Activated CD8-positive, alpha-beta T cell treated with anti-CD3 and anti-CD28 coated beads, Interleukin-2, amount 10 ng/mL, durations not matched to agents 7 days and 5 days (primary cell): ENCODE measurements at places on chromosomes 11 and 22. TPM values are rescaled to one million over a fixed set of nuclear protein-coding genes. Genes with fewer than 3 reads are reported as not detected.

- no peaks in the 10 kb centered on the region for H3K27me3 ChIP-seq
- H3K36me3 ChIP-seq: peaks cover 14% of the 10 kb centered on the region
- H3K27ac ChIP-seq: no peak overlapping the region
- no peaks in the 10 kb centered on the region for H3K4me1 ChIP-seq
- no peak overlapping the region for H3K4me3 ChIP-seq
These were observed 161.4 kb downstream of the METTL15 start for GRCh38 chr11:28269586-28269985.

Gene HORMAD2
- total RNA-seq: not detected

Gene TMEM191B
- 0.94 TPM for total RNA-seq

Gene LDHAL6A
- total RNA-seq: not detected

Gene CARNS1
- 4.9 TPM for total RNA-seq

Gene INPP5J
- total RNA-seq: not detected

Gene IGSF22
- total RNA-seq: not detected

Gene LRP4
- total RNA-seq: not detected

Gene EHF
- not detected for total RNA-seq

- no peak for DNase-seq
- no peak overlapping the region for H3K27ac ChIP-seq
- H3K27me3 ChIP-seq: no peaks in the 10 kb centered on the region
- H3K4me3 ChIP-seq: no peak overlapping the region
- H3K4me1 ChIP-seq: no peaks in the 10 kb centered on the region
These were observed 241.8 kb upstream of the ARHGAP42 start for GRCh38 chr11:100445231-100445735.

DNA sequence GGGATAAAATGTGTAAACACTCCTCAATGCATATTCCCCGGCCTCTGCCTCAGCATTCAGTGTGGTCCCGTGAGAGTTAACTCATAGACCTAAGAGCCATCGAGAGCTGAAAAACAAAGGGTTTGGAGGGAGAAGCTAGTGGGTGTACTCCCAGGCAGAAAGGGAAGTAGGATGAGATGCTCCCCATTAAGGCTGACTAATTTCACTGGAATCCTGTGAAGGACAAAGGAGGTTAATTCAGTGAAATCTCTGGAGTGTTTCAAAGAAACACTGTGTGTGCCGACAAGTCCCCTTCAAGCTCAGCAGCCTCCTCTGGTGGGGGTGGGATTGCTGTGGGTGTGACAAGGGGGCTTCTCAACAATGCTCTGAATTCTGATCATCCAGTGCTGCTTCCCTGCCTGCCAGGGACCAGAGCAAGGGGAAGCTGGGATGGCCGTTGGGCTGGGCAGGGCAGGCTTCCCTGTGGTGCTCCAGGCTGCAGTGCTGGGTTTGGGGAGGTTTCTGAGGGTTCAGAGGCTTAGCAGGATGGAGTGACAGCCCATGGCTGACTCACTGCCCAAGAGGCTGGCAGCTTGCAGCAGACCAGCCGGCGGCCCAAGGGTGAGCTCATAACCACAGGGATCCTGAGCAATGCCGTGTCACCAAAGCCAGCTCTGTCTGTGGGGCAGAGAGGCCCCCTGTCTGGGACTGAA is 61.4 kb upstream of the BMAL1 start:
- peaks cover 10% of the 10 kb centered on the region for H3K27me3 ChIP-seq
- H3K27ac ChIP-seq: no peak overlapping the region
- DNase-seq: no peak
- H3K4me3 ChIP-seq: no peak overlapping the region
- peaks cover 3% of the 10 kb centered on the region for H3K4me1 ChIP-seq
- H3K36me3 ChIP-seq: no peaks in the 10 kb centered on the region

DNA sequence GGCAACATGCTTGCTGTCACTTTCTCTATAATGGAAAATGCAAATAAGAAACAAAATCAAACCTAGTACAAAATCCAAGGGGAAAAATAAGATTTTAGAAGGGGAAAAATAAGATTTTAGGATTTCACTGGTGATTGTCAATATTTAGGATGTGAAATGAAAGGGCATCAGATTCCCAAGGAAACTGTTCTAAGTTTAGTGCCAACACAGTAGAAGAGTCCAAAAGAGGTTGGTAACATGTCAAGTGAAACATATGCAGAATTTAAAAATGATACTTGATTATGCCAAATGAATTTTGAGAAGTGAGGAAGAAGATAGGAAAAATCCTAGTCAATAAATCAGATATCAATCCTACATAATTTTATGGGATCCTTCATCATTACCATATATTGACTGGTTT is 45.7 kb upstream of the ARL14EP start:
- peaks cover 15% of the 10 kb centered on the region for H3K4me1 ChIP-seq
- H3K27me3 ChIP-seq: peaks cover 23% of the 10 kb centered on the region
- H3K27ac ChIP-seq: no peak overlapping the region
- no peak overlapping the region for H3K4me3 ChIP-seq
- no peak for DNase-seq

- H3K4me3 ChIP-seq: no peak overlapping the region
- no peak overlapping the region for H3K27ac ChIP-seq
- H3K4me1 ChIP-seq: no peaks in the 10 kb centered on the region
- H3K36me3 ChIP-seq: peaks cover 3% of the 10 kb centered on the region
- DNase-seq: no peak
- H3K27me3 ChIP-seq: no peaks in the 10 kb centered on the region
These were observed 8.0 kb downstream of the CSTPP1 start for GRCh38 chr11:46944356-46945075.

Gene KDM4D
- total RNA-seq: 0.89 TPM

DNA sequence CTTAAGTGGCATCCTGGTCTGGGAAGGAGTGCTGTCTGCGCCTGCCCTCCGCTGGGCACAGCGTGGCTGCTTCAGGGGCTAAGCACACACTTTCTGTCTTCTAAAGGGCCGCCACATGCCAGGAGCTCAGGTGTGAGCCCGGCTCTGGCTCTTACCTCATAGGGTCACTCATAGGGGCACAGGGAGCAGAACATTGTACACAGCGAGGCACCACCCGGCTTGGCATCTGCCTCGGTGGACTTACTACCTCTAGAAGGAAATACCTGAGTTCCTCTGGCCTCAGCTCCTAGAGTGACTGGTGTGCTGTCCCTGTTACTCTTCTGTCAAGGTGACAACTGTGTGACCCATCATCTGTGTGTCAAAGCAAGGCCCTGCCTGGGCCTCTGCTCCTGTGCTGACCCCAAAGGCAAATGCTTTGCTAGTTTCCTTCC is 13.4 kb downstream of the NEAT1 start:
- H3K36me3 ChIP-seq: peaks cover 65% of the 10 kb centered on the region
- peaks cover 77% of the 10 kb centered on the region for H3K4me1 ChIP-seq
- peak overlapping the region; percentile 27 for H3K27ac ChIP-seq
- no peaks in the 10 kb centered on the region for H3K27me3 ChIP-seq
- no peak overlapping the region for H3K4me3 ChIP-seq

- no peak for DNase-seq
- H3K36me3 ChIP-seq: peaks cover 6% of the 10 kb centered on the region
- H3K27ac ChIP-seq: no peak overlapping the region
- peaks cover 15% of the 10 kb centered on the region for H3K4me1 ChIP-seq
These were observed 38.9 kb downstream of the LIMK2 start for GRCh38 chr22:31250740-31251600.

- H3K36me3 ChIP-seq: no peaks in the 10 kb centered on the region
- no peak for DNase-seq
- no peak overlapping the region for H3K27ac ChIP-seq
- no peak overlapping the region for H3K4me3 ChIP-seq
- H3K4me1 ChIP-seq: peaks cover 20% of the 10 kb centered on the region
- H3K27me3 ChIP-seq: no peaks in the 10 kb centered on the region
These were observed 85.0 kb upstream of the CRYBB3 start for GRCh38 chr22:25114369-25115362.

Gene DCHS1
- 0.29 TPM for total RNA-seq

Gene IGLL1
- not detected for total RNA-seq

GRCh38 chr22:30884211-30885000 is 84.2 kb downstream of the MORC2 start:
- no peak overlapping the region for H3K27ac ChIP-seq
- no peak for DNase-seq

Gene MRGPRF
- not detected for total RNA-seq
